ENCODE measurements at places on chromosomes 4 and X.

DNA sequence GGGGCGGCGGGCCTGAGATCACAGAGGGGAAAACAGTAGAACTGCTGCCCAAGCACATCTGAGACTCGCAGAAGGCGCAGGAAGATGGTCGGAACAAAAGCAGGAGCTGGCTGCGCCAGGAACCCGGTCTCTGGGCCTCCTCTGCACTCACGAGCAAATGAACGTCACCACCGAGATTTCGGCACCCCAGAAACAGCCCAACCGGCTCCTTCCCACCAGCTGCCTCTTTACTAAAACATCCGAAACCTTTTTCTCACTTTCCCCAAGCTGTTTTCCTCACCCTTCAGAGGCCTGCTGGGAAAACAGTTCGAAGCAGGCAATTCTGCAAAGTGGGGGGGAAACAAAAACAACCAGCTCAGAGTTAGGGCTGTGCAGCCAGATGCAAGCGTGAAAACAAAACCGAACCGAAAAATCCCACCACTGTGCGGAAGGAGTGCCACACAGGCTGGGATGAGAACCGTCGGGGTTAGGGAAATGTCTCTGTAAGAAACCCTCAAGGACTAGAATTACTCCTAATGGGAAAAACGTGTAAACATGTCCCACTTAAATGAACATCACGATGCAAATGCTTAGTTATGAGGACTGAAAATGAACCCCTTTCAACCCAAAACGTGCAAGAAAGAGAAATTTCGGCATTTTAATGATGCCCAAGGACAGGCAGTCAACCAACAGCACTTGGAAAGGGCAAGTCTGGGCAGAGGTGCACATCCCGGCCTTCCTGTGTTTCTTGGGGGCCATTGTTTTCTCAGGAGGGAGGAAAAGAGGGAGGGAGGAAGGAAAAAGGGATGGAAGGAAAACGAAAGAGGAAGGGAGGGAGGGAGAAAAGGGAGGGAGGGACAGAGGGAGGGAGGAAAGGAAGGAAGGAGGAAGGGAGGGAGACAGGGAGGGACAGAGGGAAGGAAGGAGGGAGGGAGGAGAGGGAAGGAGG, 15.8 kb downstream of the DHRSX start:
- peak; percentile 30 for DNase-seq

GRCh38 chrX:24946369-24946768, 69.4 kb downstream of the ARX start:
- no peak for DNase-seq

GRCh38 chrX:4570151-4570550, 856.7 kb upstream of the PRKX start:
- no peak for DNase-seq

DNA sequence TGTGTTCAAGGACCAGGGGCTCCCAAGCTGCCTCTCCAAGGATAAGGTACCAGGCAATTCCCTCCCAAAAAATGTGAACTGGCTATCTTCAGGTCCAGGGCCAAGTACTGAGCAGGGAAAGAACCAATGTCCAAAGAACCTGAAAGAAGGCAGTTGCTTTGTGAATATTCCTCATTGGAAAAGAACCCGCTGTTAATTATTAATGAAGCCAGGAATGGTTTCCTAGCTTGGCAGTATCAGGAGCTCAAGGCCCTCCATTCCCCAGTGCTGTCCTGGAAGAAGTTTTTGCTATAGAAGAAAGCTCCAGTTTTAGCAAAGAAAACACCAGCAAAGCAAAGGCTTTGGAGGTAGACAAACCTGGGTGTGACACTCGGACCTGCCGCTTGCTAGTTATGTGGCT, 130.0 kb upstream of the MBNL3 start:
- no peak for DNase-seq

DNA sequence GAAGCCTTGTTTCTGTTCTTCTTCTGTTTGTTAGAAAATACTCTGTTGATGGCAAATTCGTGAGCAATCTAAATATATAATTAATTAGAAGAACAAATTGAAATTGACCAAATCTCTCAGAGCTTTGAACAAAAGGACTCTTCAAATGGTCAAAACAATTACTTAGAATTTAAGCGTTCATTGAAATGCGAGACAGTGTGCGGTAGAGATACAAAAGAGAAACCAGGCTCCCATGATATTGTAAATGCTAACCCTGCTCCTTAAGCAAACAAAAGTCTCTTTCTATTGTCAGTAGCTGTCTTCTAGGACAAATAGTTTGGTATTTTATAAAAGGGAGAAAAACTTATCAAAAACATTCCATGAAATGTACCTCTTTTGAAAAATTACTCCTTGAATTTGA, 453.4 kb upstream of the MAGEB2 start:
- DNase-seq = no peak

DNA sequence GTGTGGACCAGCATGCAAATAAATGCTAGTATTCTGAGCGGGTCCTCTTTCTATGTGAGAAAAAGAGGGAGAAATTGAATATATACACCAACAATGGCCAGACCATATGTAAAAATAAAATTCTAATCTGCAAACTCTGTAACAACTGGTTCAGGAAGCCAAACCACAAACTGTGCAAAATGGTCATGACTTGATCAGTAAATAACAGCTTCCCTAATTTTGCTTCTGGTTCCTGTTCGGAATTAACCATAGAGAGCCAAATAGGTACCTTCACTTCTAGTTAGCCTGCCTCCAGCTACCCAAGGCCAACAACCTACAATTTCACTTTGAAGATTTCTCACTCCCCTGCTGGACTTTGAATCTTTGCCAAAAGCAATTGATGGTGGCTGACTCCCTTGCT, 1313.2 kb downstream of the ADGRL3 start:
- peak; percentile 2 for DNase-seq

DNA sequence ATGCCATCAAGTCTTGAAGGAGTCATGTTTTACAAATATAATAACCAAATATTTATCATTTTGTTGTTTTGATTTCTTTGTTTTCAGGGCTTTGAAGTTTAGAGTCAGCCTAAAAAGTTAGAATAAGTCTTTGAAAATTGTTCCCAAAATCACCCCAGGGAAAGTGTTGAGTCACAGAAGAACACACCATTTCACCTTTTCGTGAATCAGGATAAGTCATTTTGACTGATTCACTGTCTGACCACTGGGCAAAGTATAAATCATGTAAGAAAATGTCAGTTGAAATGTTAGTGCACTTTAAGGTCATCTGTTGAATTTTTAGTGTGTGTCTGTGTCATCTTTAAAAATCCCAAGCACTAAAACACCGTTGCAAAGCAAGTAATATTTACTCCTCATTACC, 1320.1 kb downstream of the RPA4 start:
- no peak for DNase-seq

DNA sequence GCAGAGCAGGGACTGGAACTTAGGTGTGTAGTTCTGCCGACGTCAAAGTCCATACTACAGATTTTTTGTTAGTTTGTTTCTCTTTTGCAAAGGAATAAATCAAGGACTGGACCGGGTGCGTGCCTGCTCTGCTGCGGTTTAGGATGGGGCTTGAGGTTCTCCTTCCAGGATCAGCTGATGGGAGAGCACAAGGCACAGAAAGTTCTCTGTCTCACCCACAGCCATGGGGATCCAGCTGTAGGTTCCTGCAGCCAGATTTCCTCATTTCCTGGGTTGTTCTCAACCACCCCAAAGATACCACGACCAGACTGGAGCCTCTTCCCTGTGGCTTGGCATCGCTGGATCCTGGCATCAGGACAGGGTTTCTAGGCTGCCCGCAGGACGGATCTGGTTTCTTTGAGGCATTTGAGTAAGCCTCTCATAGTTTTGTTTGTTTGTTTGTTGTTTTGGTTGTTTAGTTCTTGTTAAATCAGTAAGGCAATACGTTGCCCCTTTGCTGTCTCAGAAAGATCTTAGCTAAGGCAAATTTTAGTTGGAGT, 789 bp upstream of the SRPX start:
- DNase-seq = no peak
